ENCODE measurements at places on chromosomes 1 and 21.

- DNase-seq, result no peak
Measured at GRCh38 chr1:182721525-182721924, 37.1 kb upstream of the RGS8 start.

- no peak for DNase-seq
Measured at GRCh38 chr1:117178756-117179155, 32.0 kb downstream of the VTCN1 start.

DNA sequence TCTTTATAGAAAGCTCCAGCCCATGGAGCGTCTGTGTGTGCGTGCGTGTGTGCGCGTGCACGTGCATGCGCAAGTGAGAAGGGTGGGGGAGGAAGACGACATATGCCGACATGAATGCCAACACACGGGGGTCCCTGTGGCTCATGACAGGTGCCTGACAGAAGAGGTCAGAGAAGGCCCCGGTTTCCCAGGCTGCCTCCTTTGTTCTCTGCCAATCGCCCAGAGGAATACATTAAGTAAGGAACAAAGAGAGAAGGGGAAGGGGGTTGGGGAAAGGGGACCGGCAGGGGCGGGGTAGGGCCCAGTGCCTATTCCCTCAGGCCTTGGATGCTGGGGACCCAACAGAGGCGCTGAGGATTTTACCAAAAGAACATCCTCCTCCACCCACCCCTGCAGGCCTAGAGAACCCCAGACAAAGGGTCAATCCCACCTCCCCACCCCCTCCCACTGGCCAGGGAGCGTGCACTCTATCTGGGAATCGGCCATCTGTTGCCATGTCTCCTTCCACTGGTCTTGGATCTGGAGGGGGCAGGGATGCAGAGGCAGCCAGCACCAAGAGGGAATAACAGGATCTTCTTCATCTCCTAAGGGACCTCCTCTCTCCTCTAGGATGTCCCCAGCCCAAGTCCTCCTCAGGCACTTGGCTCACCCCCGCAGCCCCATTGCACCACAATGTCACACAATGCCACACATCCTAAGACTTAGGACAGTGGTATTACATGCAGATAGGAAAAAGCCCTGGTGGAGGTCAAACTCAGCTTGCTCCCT is 39.4 kb downstream of the PIK3C2B start:
- DNase-seq, result no peak

DNA sequence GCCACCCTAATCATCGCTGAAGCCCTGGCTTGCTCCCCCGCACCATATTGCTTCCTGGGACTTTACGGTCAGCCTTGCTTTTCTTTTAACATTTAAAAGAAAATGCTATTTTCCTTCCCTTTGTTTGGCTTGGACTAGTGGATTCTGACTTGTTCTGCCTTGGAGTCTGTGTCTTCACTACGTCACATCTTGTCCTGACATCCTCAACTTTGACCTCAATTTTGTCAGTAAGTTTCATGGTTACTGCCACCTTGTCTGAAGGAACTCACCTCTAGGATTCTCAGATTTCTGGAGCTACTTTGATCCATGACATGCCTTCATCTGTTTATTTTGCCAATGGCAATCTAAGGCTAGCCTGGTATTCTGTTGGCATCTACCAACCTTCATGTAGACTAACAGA is 4.3 kb downstream of the RNASEL start:
- no peak for DNase-seq

DNA sequence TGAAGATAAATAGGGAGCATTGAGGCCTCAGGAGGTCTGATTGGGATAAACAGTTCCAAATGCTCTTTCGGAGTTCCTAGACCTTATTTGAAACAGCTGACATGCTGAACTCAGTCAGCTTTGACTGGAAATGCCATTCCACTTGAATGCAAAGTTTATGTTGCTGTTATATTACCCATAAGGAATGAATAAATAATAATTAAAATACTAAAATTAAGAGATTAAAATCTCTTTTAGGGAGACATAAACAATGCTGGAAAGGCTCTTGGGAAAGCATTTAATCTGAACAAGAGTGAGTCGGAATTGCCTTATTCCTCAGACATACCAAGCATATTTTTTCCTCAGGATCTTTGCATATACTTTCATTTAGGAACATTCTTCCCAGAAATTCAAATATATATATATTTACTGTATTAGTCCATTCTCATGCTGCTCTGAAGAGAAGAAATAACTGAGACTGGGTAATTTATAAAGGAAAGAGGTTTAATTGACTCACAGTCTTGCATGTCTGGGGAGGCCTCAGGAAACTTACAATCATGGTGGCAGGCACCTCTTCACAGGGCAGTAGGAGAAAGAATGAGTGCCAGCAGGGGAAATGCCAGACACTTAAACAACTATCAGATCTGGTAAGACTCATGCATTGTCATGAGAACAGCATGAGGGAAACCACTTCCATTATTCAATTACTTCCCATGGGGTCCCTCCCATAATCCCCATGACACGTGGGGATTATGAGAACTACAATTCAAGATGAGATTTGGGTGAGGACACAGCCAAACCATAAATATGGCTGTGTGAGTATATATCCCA is 318.2 kb upstream of the PLXNA2 start:
- DNase-seq, result no peak

GRCh38 chr1:74523873-74524480 is 11.6 kb upstream of the LRRC53 start:
- no peak for DNase-seq

DNA sequence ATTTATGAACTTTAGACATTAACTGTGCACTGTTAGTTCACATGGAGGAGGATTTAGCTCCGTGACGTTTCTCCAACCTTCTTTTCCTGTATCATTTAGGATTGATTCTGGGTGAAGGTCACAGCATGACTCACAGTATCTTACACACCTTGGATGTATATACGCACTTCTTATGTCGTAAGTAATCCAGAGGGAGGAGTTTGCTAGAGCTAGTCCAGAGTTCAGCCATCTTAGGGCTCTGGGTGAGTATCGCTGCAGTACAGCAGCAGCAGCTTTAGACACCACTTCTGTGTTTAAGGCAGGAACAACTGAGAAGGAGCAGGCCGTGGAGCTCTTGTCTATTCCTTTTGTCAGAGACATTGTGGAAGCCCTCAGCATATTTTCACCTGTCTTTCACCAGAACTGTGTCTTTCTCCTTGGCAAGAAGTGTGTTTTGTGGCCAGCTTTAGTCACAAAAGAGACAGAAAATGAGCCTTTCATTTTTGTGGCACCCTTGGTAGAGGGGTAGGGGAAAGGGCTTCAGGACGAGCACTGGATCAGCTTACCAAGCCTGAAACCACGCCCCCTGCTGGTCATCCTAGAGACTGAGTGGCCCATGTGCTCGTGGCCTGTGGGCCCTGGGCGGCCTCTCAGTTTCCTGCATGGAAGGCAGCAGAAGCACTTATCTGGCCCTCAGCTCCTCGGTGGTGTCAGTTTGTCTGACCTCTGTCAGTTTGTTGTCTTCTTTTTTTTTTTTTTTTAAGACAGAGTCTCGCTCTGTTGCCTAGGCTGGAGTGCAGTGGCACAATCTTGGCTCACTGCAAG is 64.0 kb downstream of the ADARB1 start:
- DNase-seq, result no peak

GRCh38 chr1:209545423-209545822 is 38.1 kb upstream of the CAMK1G start:
- DNase-seq, result no peak

GRCh38 chr1:217268058-217268457 is 362.8 kb downstream of the GPATCH2 start:
- DNase-seq, result no peak
